Fibroblast of gingiva (primary cell): ENCODE measurements at places on chromosomes 1 and 21.

- DNase-seq = no peak
Observed at GRCh38 chr1:59497616-59498015, 200.7 kb downstream of the FGGY start.

- peak; percentile 92 for DNase-seq
Observed at GRCh38 chr1:89547563-89548116, 23.0 kb downstream of the LRRC8B start.

DNA sequence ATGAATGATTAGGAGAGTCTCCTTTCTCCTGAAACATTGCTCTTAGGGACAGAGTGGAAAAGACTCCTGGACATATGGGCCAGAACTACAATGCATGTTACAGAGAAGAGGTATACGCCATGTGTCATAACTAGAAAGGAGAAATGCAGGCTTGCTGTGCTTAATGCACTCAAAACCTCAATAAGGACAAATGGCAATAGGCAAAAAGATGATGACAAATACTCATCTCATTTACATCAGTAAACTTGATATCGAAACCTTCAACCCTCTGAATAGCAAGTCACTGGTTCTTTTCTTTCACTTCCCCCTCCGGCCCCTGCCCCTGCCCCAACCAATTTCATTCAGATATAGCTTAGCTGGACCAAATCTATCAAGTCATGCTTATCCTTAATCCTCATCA is 1.9 kb upstream of the GPR88 start:
- no peak for DNase-seq

- peak; percentile 77 for DNase-seq
Observed at GRCh38 chr1:184803180-184803492, 48.5 kb upstream of the EDEM3 start.
